ENCODE measurements at places on chromosomes 11 and 22.

GRCh38 chr11:60955571-60955970 is 3.6 kb upstream of the SLC15A3 start:
- DNase-seq, result no peak

GRCh38 chr11:36601155-36601554 is 3.1 kb upstream of the RAG2 start:
- no peak for DNase-seq

DNA sequence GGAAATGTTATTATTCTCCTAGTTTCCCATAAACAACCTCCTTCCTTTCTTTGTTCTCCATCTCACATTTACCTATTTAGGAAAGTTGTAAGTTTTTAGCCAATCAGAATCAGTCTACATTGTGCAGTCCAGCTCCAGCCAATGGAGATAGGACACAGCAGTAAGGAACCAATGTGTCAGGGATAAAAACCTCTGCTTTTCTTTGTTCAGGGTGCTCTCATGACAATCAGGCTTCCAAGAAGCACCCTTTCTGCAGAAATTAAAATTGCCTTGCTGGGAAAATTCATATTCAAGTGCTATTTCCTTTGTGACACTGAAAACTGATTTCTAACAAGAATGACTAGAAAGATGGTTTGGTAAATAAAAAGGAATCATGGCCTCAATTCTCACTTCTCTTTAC is 14.6 kb downstream of the SCGB2A1 start:
- DNase-seq, result no peak

- DNase-seq, result no peak
Observed at GRCh38 chr11:17988465-17988864, 24.4 kb downstream of the SERGEF start.

DNA sequence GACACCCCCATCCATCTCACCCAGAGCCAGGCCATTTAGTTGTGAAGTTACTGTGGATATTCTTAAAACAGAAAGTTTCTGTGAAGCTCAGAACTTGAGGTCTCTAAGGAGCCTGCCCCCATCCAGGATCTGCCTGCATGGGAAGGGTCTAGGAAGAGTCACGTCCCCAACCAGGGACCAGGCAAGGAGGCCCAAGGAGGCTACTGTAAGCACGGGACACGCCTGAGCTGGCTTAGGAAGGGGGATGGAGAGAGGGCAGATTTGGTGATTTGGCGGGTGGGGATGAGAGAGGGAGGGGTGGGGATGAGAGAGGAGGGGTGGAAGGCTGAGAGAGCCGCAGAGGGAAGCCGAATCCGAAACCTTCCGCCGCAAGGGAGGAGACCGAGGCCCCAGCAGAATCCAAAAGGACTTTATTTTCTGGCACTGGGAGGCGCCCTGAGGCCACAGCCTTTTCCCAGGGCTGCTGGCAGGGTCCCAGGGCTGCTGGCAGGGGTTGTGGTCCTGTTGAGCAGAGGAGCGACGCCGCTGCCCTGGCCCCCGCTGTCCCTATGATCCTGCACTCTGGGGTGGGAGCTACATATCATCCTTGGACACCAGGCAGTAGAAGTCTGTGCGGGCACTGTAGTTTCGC is 9.4 kb downstream of the SIGIRR start:
- no peak for DNase-seq

- no peak for DNase-seq
Observed at GRCh38 chr11:46597155-46597554, 3.3 kb upstream of the AMBRA1 start.

DNA sequence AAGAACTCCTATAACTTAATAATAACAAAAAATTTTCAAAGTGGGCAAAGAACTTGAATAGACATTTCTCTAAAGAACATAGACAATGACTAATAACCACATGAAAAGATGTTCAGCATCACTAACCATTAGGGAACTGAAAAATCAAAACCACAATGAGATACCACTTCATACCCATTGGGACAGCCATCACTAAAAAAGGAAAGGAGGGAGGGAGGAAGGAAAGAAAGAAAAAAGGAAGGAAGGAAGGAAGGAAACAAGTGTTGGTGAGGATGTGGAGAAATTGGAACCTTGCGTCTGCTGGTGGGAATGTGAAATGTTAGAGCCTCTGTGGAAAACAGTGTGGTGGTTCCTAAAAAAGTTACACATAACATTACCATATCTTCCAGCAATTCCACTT is 55.8 kb downstream of the MS4A13 start:
- DNase-seq, result no peak

DNA sequence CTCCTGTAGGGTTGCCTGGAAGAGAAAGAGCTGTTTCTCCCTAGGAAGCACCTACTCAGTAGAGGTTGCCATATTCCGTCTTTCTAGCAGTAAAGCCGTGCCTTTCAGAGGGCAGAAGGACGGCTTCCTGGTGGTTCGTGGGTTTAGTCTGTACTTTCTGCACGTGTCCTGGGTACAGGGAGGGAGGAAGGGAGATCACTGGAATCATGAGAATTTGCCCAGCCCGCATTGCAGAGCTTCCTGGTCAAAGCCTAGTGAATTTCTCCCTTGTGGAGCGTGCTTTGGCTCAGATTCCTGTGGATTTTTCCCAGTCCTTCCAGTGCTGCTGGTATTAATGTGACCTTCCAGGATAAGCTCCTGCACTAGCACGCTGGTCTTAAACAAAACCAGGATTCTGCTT is 44.9 kb downstream of the GRAMD1B start:
- DNase-seq, result no peak

DNA sequence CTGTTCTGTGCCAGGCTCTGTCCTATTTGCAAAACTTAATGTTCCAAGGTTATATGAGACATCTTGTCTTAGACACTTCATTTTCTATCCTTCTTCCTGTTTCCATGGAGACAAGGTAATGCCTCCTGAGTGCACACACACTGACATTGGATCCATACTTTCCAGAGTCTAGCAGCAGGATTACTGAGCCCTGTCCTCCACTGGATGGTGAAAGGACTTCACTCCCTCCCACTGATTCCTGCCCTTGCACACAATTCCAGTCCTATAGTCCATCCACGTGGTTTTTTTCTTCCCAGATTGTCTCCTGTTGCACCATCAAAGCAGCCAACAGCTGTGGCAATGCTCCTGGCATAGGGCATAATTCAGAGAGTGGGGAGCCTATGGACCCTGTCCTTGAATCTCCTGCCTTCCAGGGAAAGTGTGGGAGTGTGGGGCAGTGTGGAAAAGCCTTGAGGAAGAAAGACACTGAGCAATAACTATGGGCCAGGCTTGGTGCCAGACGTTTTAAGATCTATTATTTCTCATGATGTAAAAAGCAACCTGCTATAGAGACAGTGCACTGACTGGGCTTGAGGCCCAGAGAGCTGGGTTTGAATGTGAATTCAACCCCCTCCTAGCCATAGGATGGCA is 31.3 kb downstream of the SERPINH1 start:
- no peak for DNase-seq

DNA sequence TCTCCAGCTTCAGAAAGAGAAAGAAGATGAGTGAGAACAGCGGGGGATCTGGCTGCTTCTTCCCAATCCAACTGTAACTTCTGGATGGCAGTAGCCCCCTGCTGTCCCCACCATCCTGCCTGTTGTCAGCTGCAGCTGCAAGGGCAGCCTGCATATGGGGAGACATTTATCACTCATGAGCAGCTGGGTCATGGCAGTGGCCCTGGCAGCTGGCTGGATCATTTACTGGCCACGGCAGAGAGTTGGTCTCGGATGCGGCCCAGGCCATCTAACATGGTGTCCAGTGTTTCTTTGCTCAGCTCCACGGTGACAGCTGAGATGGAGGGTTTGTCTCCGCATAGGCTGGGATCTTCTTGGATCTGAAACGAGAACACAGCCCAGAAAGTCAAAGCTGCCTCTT is 14.8 kb downstream of the COMMD9 start:
- DNase-seq, result no peak

DNA sequence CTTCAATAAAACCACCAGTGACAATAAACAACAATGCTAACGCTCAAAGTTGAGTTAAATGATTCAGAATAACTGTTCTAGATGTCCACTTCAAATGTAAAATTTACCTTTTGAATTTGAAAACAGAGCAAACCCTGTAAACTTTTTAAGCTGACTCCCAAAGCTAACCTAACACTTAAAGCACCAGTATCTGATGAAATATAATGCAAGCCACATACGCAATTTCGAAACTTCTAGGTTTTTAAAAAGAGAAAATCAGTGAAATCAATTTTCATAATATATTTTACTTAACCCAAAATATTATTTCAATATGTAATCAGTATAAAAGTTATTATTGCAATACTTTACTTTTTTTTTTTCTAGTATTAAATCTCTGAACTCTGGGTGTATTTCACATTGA is 71.3 kb downstream of the PLEKHA7 start:
- no peak for DNase-seq
